ENCODE measurements at places on chromosomes 7 and 10.
A peak's percentile ranks its signal among the peaks of the same experiment; 100 is the strongest.

- DNase-seq, result no peak
Measured at GRCh38 chr10:79346388-79347225, 662 bp upstream of the PPIF start.

- DNase-seq, result no peak
Measured at GRCh38 chr10:108392286-108392685, 1227.8 kb upstream of the SORCS1 start.

GRCh38 chr7:5195157-5195556 lies 5.1 kb downstream of the WIPI2 start:
- DNase-seq, result no peak

DNA sequence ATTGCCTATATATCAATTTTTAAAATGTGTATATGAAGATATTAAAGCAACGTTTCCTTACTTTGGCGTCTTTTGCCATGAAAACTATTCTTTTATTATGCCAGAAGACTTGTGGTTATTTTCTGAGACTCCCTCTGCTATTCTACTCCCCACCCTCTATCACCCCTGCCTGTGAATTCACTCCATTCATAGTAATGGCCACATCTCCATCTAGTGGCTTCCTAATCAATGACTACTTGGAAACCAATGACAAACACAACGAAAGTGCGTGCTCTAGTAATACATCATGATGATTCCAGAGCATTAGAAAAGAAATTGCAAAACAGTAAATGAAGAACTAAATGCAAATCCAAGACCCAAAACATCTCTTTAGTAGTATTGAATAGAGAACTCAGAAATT lies 186.7 kb upstream of the HGF start:
- DNase-seq, result peak; percentile 47

GRCh38 chr7:136312592-136312991 lies 335.4 kb upstream of the MTPN start:
- DNase-seq, result no peak

- no peak for DNase-seq
Measured at GRCh38 chr7:116802746-116803152, 59.6 kb upstream of the CAPZA2 start.

GRCh38 chr7:12866207-12866606 lies 178.8 kb downstream of the ARL4A start:
- DNase-seq, result no peak

DNA sequence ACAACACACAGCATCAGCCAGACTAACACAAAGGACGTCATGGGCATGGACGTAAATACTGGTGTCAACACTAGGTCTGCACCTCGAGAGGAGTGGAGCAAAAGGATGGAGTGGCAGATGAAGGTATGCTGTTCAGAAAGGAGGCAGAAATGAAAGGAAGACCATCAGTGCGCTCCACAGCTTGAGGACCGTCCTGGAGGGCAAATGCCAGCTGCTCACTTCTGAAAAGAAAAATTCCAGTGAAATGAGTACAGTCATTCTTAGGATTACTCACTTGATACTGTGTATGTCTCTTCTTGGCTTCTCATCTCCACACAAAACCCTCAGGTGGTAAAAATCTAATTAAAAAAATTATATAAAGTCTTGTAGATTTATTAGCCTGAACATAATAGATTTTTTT lies 44.8 kb downstream of the EGFR start:
- DNase-seq, result no peak

DNA sequence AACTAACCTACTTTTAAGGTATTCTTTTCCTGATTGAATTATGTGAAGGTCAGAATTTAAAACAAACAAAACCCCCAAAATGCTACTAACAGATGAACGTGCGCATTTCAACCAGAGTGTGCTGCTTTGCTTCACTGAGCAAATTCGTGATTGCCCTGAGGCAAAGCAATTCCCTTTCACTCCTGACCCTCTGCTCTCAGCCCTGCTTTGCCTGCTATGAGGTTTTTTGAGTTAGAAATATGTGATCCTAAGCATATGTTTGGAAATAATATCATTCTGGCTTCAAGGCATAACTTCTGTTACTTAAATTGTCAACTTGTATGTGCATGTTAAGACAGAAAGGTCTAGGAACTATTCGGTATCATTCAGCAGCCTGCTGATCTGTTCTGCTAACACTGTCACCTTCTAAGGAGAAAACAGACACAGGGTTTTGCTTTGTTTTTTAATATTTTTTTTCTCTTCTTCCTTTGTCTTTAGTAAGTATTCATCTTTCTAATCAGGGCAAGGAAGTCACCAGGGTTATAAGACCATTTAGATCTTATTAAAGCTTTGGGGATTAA lies 124.2 kb downstream of the GNAT3 start:
- peak; percentile 9 for DNase-seq

GRCh38 chr7:144769352-144769751 lies 66.5 kb downstream of the TPK1 start:
- no peak for DNase-seq

- DNase-seq, result no peak
Measured at GRCh38 chr10:58943256-58943890, 233.1 kb upstream of the PHYHIPL start.

GRCh38 chr10:121416071-121416470 lies 182.2 kb downstream of the FGFR2 start:
- no peak for DNase-seq

GRCh38 chr7:44471436-44471835 lies 19.0 kb downstream of the NUDCD3 start:
- DNase-seq, result no peak

DNA sequence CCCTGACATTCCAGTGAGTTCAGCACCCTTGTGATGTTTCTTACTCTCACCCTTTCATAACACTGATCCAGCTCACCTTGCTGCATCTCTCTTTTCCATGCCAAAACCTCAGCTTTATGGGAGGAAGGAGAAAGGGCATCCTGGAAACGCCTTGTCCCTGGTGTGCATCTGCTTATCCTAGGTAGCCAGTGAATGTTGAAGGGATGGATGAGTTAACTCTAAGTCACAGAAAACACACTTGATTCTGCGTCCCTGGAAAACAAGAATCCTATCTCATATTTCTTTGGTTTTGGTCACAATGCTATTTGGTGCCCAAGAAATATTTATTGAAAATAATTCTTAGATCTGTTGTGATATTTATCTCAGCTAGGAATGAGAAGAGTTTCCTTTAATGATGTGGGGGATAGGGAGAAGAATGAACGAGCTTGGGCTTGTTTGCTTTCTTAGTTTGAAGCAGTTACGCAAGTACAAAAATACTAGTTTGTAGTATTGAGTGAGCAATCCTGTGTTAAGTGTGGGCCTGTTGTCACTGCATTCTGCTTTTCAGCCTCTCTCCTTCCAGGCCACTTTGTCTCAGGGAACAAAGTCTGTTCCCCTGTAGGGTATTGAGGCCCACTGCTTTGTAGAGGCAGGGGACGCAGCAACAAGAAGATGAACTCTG lies 126.5 kb downstream of the ARID5B start:
- no peak for DNase-seq

DNA sequence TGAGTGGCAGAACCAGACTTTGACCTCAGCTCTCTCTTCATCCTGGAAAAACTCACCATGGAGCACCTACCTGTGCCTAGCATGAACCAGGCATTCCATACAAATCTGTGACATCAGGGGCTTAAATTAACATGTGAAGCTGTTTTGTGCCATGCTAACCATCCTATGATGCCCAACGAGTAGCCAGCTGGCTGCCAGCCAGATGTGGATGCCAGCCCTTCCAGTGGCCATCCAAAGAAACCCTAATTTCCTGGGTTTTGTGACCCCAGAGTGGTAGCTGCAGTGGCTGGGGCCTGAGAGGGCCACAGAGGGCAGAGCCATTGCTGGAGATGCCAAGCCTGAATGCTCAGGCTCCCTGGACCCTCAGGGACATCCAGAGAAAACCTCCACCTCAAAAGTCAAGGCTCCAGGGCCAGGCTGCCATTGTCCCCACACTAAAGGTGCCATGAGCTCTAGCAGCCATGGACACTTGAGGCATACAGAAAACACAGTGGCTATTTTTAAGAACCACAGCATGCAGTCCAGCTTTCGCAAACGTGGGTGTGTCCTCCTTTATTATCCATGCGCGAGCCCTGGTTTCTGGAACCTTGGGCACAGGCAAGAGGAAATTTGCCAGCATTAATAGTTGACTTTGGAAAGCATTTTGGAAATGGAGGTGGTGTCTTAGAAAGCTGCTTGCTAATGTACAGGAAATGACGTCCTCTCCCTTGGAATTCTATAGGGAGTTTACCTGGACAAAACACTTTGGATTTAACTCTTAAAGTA lies 6.0 kb downstream of the CPXM2 start:
- DNase-seq, result no peak

GRCh38 chr7:104652865-104653264 lies 324.5 kb downstream of the LHFPL3 start:
- DNase-seq, result no peak

GRCh38 chr7:43105521-43106120 lies 6.8 kb upstream of the HECW1 start:
- no peak for DNase-seq

DNA sequence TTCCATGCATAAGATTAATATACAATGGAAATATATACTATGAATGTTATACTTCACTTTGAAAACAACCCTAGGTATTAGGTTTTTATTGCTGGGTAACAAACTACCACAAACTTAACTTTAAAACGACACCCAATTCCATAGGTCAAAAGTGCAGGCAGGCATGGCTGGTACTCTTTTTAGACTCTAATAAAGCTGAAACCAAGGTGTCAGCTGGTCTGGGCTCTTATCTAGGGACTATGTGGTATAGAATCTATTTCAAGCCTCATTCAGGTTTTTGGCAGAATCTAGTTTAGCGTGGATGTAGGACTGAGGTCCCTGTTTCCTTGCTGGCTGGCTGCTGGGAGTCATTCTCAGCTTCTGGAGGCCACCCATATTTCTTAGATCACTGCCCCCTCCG lies 65.0 kb upstream of the TMEM168 start:
- DNase-seq, result no peak

GRCh38 chr7:152979376-152979775 lies 219.8 kb downstream of the ACTR3B start:
- DNase-seq, result no peak

- DNase-seq, result no peak
Measured at GRCh38 chr10:101812606-101813005, 5.6 kb downstream of the OGA start.

GRCh38 chr10:119783665-119784027 lies 57.8 kb downstream of the INPP5F start:
- DNase-seq, result no peak

DNA sequence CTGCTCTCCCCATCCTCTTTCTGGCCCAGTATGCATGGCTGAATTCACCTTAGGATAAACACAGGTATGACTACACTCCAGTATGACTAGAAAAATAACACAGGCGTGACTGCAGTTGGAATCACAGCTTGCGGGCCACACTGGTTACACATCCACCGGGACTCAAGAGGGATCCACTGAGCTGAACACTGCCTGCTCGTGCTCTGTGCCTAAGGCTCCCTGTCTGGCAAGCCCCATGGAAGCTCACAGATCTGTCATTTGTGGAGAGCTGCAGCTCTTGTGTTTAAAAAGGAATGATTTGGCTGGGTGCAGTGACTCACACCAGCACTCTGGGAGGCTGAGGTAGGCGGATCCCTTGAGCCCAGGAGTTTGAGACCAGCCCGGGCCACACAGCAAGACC lies 26.8 kb downstream of the VOPP1 start:
- no peak for DNase-seq

DNA sequence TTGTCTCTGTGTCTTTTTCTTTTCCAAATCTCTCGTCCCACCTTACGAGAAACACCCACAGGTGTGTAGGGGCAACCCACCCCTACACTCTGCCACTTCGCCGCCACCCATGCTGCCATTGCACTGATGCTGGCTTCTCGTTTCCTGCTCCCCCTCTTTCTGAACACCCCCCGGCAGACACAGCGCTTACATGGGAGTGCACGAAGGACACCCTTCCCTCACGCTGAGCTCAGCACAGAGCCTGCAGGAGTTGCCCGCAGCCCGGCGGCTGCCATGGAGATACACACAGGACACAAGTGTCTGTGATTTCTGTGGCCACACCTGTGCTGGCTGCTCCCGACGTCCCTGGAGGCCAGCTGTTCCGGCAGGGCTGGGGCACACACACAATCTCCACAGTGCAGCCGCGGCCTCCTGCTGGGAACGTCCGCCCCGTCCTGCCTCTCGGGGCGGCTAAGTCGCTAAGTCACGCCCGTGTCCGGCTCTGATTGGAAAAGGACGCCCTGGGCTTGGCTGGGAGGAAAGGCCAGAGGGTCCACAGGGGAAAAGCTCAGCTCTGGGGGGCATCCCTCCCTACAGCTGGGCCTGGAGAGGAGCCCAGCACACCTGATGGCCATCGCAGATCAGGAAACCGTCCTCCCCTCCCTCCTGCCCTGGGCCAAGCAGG lies 349.8 kb downstream of the PTPRN2 start:
- DNase-seq, result no peak

GRCh38 chr7:101957744-101958525 lies 140.5 kb downstream of the CUX1 start:
- DNase-seq, result no peak

DNA sequence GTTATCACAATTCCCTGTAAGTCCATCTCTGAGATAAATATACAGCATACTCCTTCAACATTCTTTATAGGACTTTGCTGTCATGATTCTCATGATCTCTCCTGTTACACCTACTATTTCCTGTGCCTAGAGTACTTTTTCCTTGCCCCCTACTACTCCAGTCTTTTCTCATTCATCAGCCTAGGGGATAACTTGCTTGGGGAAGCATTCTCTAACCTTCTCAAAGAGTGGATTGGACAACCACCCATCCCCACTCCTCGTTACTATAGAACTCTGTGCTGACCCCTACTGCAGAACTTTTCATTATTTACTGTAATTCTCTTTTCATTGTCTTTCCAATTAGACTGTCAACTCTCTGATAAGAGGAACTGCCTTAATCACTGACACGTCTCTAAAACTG lies 57.4 kb upstream of the TFEC start:
- DNase-seq, result no peak

DNA sequence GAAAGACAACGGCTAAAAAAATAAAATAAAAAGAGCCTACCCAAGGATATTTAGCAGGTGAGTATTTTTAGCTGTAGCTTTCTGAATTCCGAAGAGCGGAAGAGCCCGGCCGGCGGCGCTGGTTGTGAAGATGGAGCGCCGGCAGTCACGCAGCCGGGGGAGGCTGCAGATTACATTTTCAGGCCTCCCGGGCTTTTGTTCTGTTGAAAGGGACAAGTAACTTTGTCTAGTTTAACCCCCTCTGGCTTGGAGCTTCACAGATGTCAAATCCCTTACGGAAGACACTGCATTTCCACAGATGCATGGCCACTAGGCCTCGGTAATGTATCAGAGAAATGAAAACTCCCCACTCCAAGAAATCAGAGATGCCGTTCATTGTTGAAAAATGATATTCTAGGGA lies 497.6 kb upstream of the MKI67 start:
- no peak for DNase-seq
